ENCODE measurements at places on chromosomes 5 and 9. TPM values are rescaled to one million over a fixed set of nuclear protein-coding genes. Genes with fewer than 3 reads are reported as not detected.
A peak's percentile ranks its signal among the peaks of the same experiment; 100 is the strongest.

DNA sequence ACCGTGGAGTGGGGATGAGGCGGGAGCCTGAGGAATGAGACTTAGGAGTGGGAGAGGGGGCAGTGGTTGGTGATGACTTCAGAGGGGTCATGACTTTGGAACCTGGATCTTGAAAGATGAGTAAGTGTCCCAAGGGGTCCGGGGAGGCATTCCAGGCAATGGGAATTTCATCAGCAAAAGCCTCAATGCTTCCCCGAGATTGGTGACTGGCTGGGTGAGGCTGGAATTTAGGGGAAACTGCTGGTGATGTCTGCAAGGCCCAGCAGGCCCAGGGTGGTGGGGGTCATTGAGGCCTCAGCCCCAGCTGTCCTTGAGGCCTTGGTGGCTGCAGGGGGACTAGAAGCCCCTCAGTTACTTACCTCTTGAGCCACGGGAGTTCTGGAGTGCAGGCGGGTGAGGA is 7.5 kb downstream of the NDST1 start:
- peak; percentile 58 for DNase-seq

- no peak for DNase-seq
Measured at GRCh38 chr9:114538241-114538640, 33.0 kb upstream of the WHRN start.

DNA sequence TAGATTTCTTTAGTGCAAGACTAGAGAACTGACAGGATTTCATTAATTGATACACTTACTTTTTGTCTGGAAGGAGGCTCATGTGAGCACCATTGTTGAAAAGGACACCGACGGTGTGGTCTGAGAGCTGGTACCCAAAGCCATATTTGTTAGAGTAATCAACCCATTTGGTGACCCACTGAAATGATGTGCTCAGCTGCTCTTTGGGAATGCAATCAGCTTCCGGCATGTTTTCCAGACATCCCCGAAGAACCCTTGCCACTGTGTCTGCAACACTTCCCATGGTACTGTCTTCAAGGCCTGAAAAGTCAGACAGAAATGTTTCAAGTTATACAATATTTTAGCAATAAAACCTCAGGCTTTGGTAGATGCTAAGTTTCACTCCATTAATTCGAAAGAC is 4.4 kb downstream of the PLK2 start:
- no peak for DNase-seq

DNA sequence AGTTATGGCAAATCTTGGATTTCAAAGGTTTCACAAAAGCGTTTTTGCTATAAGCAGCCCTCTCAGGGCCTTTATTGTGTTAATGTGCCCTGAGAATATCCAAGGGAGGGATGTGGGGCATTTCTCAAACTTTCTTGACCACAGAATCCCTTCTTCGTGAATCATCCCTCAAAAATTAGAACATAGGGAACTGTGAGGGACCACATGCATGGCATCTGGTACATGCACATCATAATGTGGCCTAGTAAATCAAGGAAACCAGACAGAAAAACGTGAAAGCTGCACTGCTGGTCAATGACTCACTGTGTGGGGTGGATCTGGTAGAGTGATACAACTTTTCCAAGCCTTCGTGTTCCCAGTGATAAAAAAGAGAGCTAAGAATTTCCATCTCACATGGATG is 22.4 kb downstream of the DDX31 start:
- DNase-seq, result no peak

DNA sequence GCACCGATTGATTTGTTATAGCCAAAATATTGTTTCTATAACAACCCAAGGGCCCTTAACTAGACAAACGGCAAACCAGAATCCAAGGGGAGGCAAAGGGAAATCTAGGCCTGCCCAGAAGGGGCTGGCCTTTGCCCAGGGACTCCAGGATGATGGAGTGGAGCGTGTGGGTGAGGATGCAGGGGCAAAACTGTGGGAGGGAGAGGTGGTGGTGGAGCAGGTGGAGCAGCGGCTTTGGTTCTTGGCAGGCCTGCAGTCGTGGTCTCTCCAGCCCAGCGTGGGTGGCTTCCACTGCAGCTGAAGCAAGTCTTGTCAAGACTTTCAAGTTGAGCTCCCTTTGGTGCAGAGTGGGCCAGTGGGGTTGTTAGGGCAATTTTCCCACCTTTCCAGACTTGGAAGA is 98.6 kb upstream of the TBCA start:
- DNase-seq, result no peak

DNA sequence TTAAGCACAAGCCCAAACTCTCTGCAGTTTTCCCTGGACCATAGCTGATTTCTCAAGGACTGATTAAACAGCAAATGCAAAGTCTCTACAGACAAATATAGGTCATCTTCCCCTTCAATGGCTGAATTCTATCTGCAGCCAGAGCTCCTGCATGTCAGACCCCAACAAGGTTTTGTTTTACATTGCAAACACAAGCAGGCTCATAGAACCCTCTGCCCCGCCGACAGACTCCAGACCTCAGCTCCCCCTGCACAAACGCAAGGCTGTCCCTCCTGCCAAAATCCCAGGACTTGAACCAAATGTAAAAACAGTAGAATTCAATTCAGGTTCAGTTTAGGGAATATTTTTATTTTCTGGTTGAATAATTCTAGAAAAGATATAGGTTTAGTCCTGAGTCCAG is 526.7 kb upstream of the TRPC7 start:
- DNase-seq, result no peak

- DNase-seq, result no peak
Measured at GRCh38 chr5:133387091-133387490, 225.2 kb downstream of the FSTL4 start.

GRCh38 chr5:143644727-143645126 is 167.2 kb upstream of the HMHB1 start:
- no peak for DNase-seq

- DNase-seq, result peak; percentile 62
Measured at GRCh38 chr5:134451936-134452505, 40.3 kb upstream of the CDKN2AIPNL start.

GRCh38 chr9:82031538-82032280 is 43.1 kb downstream of the SPATA31D1 start:
- no peak for DNase-seq

DNA sequence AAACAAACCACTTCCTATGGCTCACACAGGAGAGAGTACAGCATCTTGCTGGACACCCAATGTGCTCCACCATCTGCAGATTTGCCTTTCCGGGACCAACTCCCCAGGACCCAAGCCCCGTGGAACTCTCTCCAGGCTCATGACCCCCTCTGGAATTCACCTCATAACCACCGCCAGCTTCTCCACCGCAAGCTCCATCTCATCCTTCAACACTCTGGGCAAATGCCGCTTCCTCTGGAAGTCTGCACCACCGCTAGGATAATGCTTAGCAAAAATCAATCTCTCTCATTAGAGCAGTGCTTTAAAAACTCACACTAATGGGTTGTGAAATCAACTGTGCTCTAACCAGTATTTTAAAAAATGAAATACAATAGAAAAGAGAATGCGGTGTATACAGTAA is 150.0 kb downstream of the COL23A1 start:
- DNase-seq, result no peak

GRCh38 chr5:111262815-111263214 is 38.6 kb downstream of the CAMK4 start:
- DNase-seq, result no peak

- DNase-seq, result peak; percentile 42
Measured at GRCh38 chr9:134066913-134067851, 644 bp downstream of the BRD3 start.

- no peak for DNase-seq
Measured at GRCh38 chr5:72499730-72500129, 7.5 kb downstream of the ZNF366 start.

DNA sequence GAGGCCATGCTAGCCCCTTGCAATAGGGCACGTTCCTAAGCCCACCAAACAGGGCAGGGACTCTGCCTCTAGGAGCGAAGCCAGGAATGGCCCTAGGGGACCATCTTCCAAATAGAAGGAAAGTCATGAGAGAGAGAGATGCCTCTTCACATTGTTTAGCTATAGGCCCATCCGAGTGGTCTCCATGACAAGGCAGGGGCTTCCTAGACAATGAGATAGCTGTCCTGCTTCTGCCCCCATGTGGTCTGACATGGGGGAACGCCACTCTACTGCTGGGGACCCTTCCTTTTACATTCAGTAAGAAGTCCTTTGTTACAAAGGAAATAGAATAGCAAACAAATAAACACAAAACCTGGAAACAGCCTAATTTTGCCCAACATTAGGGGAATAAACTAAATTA is 17.9 kb upstream of the KIF4B start:
- no peak for DNase-seq

GRCh38 chr9:86941197-86941596 is 6.1 kb downstream of the GAS1 start:
- DNase-seq, result no peak

DNA sequence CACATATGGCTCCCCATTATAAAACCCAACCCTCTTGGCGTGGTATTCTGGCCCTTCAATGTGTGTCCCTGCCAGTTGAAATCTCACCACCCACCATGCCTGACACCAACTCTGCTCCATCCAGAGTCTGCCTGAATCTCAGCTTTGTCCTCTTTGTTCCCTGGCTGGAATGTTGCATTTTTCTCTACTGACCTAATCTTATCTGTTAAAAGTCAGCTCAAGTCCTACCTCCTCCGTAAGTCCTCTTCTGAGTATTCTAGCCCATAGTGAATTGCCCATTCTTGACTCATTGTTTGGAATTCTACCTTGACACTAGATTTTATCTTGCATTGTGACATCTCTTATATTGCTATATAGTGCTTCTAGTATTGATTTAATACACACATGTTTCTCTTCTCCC is 207.1 kb upstream of the VLDLR start:
- DNase-seq, result no peak

DNA sequence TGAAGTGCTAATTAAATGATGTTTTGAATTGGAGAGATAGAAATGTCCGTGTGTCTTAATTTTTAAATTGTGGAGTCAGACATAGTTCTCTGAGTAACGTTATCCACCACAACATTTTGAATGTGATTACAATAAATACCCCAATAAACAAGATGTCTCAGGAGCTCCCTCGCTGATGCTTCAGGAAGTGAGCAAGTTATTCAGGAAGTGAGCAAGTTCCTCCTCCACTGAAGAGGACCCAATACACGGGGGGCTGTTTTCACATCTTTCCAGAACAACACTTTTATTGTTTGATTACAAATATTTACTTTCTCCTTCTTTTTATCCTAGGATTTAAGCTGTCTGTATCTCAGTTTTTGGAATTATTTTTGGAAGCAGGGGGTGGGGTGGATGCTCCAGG is 363.8 kb downstream of the LRRC70 start:
- no peak for DNase-seq

- DNase-seq, result no peak
Measured at GRCh38 chr5:95526871-95527270, 27.9 kb downstream of the SKIC3 start.

DNA sequence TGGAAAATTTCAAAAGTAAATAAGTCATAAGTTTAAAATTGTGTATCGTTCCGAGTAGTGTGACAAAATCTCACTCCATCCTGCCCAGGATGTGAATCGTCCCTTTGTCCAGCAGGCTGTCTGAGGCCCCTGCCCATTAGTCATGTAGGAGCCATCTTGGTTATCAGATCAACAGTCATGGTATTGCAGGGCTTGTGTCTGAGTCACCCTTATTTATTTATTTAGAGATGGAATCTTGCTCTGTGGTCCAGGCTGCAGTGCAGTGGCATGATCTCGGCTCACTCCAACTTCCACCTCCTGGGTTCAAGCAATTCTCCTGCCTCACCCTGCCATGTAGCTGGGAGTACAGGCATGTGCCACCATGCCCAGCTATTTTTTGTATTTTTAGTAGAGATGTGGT is 30.2 kb downstream of the ITGA2 start:
- DNase-seq, result no peak

DNA sequence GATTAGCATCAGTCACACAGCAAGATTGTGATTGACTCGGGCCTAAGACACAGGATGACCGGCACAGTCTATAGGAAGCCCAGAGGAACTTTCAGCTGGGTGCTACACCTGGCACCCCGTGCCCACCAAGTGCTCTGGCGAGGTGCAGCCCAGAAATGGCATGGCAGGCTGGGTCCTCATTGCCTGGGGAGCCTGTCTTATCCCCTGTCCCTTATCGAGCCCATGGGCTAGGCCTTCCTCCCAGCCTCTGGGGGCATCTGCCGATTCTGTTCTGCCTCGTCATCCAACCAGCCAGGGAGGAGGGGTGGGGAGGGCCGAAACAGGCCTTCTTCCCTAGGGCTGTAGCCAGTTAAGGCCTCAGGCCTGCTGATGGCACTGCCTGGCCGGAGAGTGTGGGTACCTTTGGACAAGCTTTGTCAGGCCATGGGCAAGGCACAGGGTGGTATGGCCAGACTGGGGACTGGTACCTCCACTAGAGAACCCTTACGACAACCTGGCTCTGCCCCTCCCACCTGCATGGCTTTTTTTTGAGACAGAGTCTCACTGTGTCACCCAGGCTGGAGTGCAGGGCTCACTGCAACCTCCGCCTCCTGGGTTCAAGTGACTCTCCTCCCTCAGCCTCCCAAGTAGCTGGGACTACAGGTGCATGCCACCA is 1.6 kb downstream of the GRK6 start:
- DNase-seq, result no peak

Gene RBM27
- 23.4 TPM for total RNA-seq

Gene OR13C4
- total RNA-seq, result not detected

Gene SLC6A7
- not detected for total RNA-seq

Gene BNC2
- total RNA-seq, result 232 TPM

Gene HRCT1
- not detected for total RNA-seq

Gene CFAP157
- total RNA-seq, result 0.63 TPM

Gene ELL2
- total RNA-seq, result 57.8 TPM

Gene HNRNPA0
- total RNA-seq, result 51.7 TPM

Gene TCERG1
- 70.1 TPM for total RNA-seq

Gene PCDHA1
- total RNA-seq, result not detected

Gene TBC1D13
- 31.1 TPM for total RNA-seq

Gene FGFR4
- total RNA-seq, result 25.6 TPM

All from ovary (tissue), 10 donors.